ENCODE measurements at places on chromosomes 6 and 20.
A peak's percentile ranks its signal among the peaks of the same experiment; 100 is the strongest.

GRCh38 chr20:13231031-13231752 is 10.1 kb downstream of the ISM1 start:
- DNase-seq: peak; percentile 51

GRCh38 chr6:10759312-10759839 is 11.8 kb downstream of the TMEM14B start:
- peak; percentile 69 for DNase-seq

DNA sequence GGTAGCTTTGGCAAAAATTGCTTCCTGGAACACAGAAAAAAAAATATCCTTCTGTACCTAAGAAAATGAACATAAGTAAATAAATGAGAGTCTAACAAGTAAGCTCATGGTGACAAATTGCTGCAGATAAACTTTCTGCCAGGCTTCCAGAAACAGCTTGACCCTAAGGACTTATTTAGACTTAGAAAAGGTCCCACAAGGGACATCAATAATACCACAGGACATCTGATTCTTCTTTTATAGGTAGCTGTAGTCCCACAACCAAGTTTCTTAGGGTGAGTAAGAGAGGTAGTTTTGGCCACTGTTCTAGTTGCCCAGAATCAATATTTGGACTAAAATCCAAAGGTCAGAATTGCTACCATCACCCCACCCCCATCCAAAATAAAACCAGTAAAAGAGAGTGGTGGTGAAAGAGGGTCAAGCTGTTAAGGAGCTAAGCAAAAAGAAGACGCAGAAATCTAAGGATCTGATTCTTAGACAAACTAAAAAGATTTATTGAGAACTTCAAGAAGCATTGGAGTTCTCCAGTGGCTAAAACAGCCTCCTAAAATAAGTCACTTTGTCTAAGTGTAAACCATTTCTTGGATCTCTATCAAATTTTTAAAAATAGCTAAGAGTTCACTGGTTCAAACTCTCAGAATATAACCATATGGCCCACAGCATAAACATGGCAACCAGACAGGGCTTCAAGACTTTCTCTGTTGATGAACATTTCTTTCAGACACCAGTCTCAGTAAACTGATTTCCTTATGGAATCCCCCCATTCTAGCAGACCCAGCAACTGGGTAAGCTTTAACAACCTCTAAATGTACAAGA is 180.6 kb downstream of the PTPRK start:
- DNase-seq: no peak

DNA sequence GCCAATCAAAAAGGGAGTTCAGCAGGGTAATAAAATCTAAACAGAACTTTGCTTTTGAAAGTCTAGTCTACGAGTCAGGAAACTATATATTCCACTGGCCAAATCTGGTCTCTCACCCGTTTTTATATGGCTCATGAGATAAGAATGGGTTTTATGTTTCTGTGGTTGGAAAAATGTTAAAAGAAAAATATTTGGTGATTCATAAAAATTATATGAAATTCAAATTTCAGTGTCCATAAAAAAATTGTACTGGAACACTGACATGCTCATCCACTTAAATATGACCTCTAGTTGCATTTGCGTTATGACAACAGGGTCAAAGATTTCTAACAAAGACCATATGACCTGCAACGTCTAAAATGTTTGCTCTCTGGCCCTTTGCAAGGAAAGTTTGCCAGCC is 22.3 kb upstream of the LAMP5 start:
- no peak for DNase-seq
